ENCODE measurements at places on chromosomes 3 and 15.

DNA sequence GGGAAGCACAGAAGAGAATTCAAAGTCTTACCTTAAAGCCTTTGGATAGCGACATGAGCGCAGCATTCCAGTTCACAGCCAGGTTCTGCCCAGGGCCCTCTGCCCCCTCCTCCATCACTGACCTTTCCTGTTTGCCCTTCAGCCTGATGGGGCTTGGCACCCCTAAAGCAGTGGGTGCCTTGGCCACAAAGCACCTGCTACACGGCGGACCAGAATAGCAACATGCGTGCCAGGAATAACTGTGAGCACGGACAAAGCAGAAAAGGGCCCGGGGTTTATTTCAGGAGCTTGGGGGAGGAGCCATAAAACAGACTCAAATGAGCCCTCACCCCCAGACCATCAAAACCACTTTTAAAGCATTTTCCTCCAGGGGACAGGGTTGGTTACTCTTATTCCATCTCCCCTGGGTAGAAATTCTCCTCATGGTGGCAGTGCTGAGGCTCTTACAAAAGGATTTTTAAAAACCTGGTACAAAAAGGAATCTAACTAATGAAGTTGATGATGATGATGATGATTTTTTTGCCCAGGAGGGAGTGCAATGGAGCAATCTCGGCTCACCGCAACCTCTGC is 135.4 kb downstream of the KLF13 start:
- H3K36me3 ChIP-seq: no peaks in the 10 kb centered on the region
- H3K4me3 ChIP-seq: no peak overlapping the region
- no peaks in the 10 kb centered on the region for H3K27me3 ChIP-seq
- H3K27ac ChIP-seq: no peak overlapping the region

DNA sequence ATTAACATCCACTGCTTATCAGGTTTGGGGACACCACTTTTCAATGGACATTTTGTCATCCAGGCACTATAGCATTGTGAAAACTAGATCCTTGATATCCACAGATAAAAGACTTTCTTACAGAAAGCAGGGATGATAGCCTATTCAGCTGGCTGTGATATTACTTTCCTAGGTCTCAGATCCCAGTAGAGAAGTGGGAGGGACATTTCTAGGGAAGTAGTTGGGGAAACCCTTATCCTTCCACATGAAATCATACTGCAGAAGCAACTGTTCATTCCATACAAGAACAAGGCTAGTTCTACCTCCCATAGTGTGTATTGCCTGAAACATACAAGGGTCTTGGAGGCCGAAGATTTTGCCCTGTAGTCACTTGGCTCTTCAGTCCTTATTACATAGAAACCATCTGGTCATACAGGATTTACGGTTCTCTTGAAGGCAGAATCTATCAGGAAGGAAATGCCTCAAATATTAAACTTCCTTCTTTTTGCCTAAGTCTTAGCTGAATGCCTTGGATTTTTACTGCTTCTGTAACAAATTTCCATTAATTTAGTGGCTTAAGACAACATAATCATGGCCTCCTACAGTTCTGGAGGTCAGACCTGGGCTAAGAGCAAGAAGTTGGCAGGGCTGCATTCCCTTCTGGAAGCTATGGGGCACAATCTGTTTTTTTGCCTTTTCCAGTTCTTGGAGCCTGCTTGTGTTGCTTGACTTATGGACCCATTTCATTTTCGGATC is 119.4 kb downstream of the ECT2 start:
- no peak overlapping the region for H3K27ac ChIP-seq
- no peak for DNase-seq
- H3K4me3 ChIP-seq: no peak overlapping the region
- no peaks in the 10 kb centered on the region for H3K27me3 ChIP-seq
- H3K36me3 ChIP-seq: no peaks in the 10 kb centered on the region

DNA sequence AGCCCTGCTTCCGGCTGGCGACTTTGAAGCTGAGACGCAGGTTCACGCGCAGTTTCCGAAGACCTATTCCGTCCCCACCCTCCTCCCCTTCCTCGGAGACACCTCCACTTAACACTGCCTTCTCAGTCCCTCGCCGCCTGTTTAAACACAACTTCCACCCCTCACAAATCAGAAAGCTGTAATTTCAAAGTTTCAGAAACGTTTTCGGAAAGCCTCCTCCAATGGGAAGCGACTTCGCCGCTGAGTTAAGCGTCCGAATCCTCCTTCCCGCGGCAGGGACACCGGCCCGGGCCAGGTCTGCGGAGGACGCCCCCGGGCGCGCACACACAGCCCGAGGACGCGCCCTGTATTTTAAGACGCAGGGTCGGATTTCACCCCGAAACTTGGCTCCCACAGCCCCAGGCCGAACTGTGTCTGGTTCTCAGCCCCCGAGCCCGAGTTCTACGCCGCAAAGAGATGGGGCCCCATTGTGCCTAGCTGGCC is 559 bp upstream of the LRRN1 start:
- H3K36me3 ChIP-seq: no peaks in the 10 kb centered on the region
- H3K27me3 ChIP-seq: no peaks in the 10 kb centered on the region

GRCh38 chr15:51760805-51761204 is 9.4 kb downstream of the TMOD2 start:
- H3K27me3 ChIP-seq: no peaks in the 10 kb centered on the region
- no peak overlapping the region for H3K27ac ChIP-seq
- no peak overlapping the region for H3K4me3 ChIP-seq
- no peak for DNase-seq
- H3K4me1 ChIP-seq: no peaks in the 10 kb centered on the region

GRCh38 chr3:157045238-157045850 is 114.6 kb downstream of the CCNL1 start:
- no peak for DNase-seq
- no peaks in the 10 kb centered on the region for H3K4me1 ChIP-seq
- H3K27ac ChIP-seq: no peak overlapping the region
- no peaks in the 10 kb centered on the region for H3K36me3 ChIP-seq

DNA sequence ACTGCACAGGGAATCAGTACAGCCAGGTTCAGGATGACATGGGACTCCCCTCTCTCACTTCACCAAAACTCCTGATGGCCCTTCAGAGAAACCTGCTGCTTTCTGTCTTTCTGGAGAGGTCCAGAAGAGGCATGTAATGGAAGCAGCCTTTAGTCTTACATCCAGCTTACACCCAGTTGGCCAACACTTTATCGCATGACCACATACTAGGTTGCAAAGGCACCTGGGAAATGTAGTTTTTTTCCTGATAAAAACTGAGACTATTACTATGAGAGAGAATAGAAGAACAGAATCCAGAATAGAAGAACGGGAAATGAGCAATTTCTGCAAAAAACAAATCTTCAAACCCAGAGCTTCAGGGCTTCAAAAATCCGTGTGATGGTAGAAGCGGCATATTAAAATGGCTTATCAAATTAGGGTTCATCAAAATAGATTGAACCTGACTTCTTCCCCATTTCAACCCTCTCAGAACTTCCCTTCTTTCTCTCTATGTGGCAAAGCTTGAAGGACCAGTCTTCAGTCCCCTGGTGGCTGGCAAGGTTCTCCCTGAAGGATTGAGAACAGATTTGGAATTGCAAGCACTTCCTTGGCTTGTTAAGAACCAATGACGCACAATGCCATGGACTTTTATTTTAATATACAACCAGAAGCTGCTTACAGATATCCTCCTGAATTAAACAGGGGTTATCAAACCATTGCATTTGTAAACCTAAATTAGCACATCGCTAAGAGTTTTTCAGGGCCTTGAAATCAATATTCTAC is 34.4 kb downstream of the CORO2B start:
- no peaks in the 10 kb centered on the region for H3K27me3 ChIP-seq
- no peak overlapping the region for H3K27ac ChIP-seq
- no peaks in the 10 kb centered on the region for H3K36me3 ChIP-seq
- no peaks in the 10 kb centered on the region for H3K4me1 ChIP-seq
- H3K4me3 ChIP-seq: no peak overlapping the region

GRCh38 chr15:85099195-85099803 is 117.6 kb downstream of the PDE8A start:
- H3K27me3 ChIP-seq: no peaks in the 10 kb centered on the region
- H3K36me3 ChIP-seq: peaks cover 66% of the 10 kb centered on the region
- H3K27ac ChIP-seq: no peak overlapping the region
- no peak for DNase-seq

GRCh38 chr3:159604151-159604581 is 384.5 kb upstream of the IL12A start:
- H3K27me3 ChIP-seq: no peaks in the 10 kb centered on the region
- H3K27ac ChIP-seq: no peak overlapping the region
- DNase-seq: no peak
- no peaks in the 10 kb centered on the region for H3K36me3 ChIP-seq
- no peak overlapping the region for H3K4me3 ChIP-seq

DNA sequence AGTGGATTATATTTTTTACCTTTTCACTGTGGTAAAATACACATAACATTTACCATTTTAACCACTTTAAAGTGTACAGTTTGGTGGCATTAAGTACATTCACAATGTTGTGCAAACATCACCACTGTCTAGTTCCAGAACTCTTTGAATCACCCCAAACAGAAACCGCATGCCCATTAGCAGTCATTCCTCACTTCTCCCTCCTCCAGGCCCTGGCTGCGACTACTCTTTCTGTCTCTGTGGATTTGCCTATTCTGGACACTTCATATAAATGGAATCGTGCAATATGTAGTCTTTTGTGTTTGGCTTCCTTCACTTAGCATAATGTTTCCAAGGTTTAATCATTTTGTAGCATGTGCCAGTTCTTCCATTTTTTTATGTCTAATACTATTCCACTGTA is 409.8 kb downstream of the NTRK3 start:
- H3K4me3 ChIP-seq: no peak overlapping the region
- no peaks in the 10 kb centered on the region for H3K4me1 ChIP-seq
- no peaks in the 10 kb centered on the region for H3K36me3 ChIP-seq
- no peaks in the 10 kb centered on the region for H3K27me3 ChIP-seq

DNA sequence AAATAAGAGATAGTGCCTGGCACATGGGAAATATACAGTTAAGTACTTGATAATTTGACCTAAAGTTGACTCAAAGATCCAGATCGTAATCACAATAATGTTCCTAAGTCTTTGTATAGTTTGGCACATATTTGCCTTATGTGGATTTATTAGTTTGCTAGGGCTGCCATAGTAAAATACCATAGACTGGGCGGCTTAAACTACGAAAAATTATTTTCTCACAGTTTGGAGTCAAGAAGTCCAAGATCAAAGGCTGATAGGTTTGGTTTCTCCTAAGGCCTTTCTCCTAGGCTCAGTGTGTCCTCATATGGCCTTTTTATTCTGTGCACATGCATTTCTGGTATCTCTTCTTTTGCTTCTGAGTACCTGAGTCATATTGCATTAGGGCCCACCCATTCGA is 453.7 kb downstream of the NAALADL2 start:
- no peak overlapping the region for H3K4me3 ChIP-seq
- H3K4me1 ChIP-seq: no peaks in the 10 kb centered on the region
- H3K27ac ChIP-seq: no peak overlapping the region
- no peak for DNase-seq

- peaks cover 11% of the 10 kb centered on the region for H3K4me1 ChIP-seq
- no peak for DNase-seq
- peaks cover 21% of the 10 kb centered on the region for H3K27me3 ChIP-seq
- no peak overlapping the region for H3K4me3 ChIP-seq
Measured at GRCh38 chr3:181724192-181724965, 12.7 kb downstream of the SOX2 start.

- H3K27ac ChIP-seq: peak overlapping the region; percentile 53
- H3K27me3 ChIP-seq: no peaks in the 10 kb centered on the region
- H3K4me1 ChIP-seq: peaks cover 38% of the 10 kb centered on the region
- no peak overlapping the region for H3K4me3 ChIP-seq
- no peak for DNase-seq
Measured at GRCh38 chr3:49534581-49535441, 19.5 kb upstream of the BSN start.

DNA sequence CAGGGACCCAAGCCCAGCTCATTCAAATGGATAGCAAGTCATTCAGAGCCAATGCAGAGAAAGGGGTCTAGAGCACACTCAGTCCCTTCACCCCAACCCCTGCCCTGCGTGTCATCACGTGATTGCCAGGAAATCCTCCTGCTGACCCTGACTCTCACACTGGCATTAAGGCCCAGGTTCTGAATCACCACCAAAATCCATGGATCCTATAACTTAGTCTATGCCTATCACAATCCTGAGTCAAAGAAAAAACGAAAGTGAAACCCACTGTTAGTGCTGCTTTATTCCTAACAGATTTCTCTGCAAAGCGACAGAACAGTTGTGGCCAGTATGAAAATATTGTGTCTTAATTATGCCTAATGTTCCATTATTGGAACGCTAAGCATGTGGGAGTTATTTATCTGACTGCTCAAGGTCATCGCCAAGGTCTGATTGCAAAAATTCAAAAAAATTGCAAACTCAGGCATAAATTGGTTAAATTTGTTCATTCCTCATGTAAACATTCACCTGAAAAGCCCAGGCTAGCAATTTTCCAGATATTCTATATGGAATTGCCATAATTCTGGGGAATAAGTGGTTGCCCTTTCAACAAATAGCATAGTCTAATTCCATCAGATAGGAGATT is 108.7 kb upstream of the EIF1B start:
- H3K36me3 ChIP-seq: no peaks in the 10 kb centered on the region
- DNase-seq: no peak
- H3K4me3 ChIP-seq: no peak overlapping the region
- no peaks in the 10 kb centered on the region for H3K27me3 ChIP-seq

DNA sequence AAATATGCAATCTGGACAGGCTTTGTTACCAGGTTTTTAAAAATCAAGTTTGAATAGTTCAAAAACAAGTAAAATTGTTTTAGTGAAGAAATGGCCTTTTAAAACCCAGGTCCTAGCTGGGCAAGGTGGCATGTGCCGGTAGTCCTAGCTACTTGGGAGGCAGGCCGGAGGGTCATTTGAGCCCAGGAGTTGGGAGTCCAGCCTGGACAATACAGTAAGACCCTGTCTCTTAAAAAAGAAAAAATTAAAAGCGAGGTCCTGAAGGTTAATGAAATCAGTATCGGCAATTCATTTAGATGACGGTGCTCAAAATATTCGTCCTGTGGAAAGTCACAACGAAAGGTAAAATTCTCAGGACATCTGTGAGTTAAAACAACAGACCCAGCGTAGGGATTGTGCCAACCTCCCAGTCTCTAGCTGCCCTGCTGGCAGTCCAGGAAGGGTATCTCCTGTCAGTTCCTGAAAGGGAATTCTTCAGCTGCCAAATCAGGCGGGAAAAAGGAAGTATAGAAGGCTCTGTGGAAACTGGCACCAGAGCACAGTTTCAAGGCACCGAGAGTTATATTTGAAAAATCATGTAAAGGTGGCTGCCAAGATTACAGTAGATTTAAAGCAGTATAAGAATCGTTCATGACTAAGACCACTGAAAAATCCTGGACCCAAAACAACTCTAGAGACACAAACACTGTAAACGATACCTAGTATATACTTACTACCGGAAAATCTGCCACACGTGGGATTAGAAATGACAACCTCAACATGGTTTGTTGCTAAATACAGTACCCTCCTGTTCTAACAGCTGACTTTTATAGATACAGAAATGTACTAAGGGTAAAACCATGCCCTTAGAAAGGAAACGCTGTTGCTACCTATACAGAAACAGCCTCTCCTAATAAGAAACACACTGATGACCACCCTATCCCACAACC is 1.2 kb upstream of the ABHD17C start:
- H3K4me1 ChIP-seq: peaks cover 11% of the 10 kb centered on the region
- no peaks in the 10 kb centered on the region for H3K36me3 ChIP-seq
- no peaks in the 10 kb centered on the region for H3K27me3 ChIP-seq
